ENCODE measurements at places on chromosomes 3 and 15. TPM values are rescaled to one million over a fixed set of nuclear protein-coding genes. Genes with fewer than 3 reads are reported as not detected.

Gene SAMMSON
- total RNA-seq = not detected

Gene DUOXA2
- not detected for total RNA-seq

Gene TMEM207
- total RNA-seq = not detected

Gene BTLA
- not detected for total RNA-seq

Gene PPP1R14D
- total RNA-seq = not detected

Gene LRRC34
- 6.1 TPM for total RNA-seq

Gene ALDH1A3
- 24.4 TPM for total RNA-seq

Gene CCDC54
- not detected for total RNA-seq

Gene GRM7
- not detected for total RNA-seq

Gene CIDEC
- total RNA-seq = not detected

Gene PPP1R2
- total RNA-seq = 66.9 TPM

Gene SYNPR
- not detected for total RNA-seq
